ENCODE measurements at places on chromosomes 1 and 21.

DNA sequence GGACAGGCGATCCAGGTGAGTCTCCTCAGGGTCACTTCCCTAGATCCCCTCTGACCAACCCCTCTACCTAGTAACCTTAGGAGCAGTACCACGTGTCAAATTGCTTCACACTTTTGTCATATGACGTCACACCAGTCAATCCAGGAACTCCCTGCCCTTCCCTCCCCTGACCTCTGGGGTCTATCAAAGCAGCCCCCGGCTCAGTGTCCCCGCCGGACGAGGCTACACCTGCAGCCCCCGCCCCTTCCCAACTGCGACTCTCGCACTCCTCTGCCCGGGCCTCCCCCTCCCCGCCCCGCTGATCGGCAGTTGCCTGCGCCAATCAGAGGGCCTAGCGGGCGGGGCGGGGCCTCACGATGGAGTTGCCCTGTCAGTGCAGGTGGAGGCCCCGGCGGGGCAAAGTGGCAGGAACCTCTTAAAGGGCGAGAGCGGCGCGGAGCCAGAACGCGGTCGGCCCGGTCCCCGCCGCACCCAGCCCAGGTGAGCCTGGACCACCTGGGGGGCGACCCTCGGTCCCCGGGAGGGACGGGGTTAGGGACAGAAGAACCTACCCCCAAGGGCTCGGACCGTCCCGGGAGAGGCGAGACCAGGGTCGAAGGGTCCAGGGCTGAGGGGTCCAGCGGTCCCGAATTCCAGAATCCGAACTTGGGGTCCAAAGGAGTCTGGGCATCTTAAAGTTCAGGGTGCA, 27.5 kb upstream of the EPB41 start:
- DNase-seq = peak; percentile 92

GRCh38 chr1:206866062-206866461, 639 bp downstream of the IL20 start:
- DNase-seq = no peak

GRCh38 chr1:94329276-94329675, 88.9 kb upstream of the ABCD3 start:
- DNase-seq = no peak

DNA sequence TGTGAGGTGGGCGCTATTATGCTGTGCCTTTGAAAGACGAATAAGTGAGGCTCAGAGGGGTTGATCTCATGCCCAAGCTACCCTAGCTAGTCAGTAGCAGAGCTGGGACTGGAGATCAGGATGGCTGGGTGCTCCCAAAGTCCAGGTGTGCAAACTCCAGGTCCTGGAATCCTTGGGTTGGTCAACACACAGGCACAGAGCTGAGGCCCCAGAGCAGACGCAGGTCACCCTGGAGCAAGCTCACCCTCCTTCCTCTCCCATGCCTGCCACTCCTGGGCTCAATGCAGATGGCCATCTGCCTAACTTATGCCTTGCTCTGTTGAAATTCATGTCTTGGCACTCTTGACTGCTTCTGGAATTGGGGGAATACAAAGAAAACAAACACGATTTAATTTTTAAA, 587.2 kb downstream of the PTPRU start:
- no peak for DNase-seq

GRCh38 chr1:86018283-86018923, 138.2 kb downstream of the COL24A1 start:
- peak; percentile 5 for DNase-seq

DNA sequence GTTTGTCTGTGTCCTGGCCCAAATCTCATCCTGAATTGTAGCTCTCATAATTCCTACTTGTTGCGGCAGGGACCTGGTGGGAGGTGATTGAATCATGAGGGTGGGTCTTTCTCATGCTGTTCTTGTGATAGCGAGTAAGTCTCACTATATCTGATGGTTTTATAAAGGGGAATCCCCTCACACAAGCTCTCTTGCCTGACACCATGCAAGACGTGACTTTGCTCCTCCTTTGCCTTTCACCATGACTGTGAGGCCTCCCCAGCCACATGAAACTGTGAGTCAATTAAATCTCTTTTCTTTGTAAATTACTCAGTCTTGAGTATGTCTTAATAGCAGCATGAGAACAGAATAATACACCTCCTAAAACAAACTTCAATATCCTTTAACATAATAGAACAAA, 1065.6 kb downstream of the PLA2G4A start:
- DNase-seq = no peak

DNA sequence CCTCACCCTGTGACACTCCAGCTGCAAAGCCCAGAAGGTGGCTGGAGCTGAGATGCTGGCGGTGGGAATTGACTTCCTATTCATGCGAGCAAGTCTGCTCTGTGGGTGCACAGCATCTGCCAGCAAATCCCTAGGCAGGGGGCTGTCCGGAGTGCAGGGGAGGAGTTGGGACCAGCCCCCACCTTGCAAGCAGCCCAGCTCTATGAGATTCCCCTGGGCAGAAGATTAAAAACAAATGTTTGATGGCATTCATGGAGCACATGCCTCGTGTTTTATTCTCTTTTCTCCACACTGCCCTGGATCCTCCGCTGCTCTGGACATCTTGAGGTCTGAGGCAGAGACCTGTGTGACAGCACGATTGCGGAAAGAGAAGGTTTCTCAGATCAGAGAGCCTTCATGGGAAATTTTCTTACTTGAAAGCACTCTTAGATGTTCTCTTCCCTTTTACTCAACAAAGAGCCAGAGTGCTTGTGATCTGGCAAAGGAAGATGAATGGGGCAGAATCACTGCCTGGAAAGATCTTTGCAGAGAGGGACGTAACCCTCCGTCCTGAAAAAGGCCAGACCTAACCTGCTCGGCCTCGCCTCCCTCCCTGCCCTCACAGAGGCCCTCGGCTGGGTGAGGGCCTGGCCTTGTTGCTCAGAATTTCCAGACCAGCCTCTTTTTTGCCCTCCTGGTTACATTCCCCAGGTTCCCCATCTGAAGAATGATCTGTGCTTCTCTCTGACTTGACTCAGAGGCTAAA, 597.1 kb downstream of the KIF26B start:
- DNase-seq = no peak

- DNase-seq = no peak
Measured at GRCh38 chr1:107997866-107998265, 32.9 kb upstream of the VAV3 start.

- DNase-seq = no peak
Measured at GRCh38 chr1:111669268-111669667, 49.7 kb downstream of the RAP1A start.

- no peak for DNase-seq
Measured at GRCh38 chr1:166084613-166085012, 82.2 kb downstream of the FAM78B start.

GRCh38 chr1:118986555-118987467, 1.3 kb downstream of the TBX15 start:
- DNase-seq = no peak

- no peak for DNase-seq
Measured at GRCh38 chr21:14877581-14878228, 187.1 kb downstream of the NRIP1 start.

GRCh38 chr1:198548890-198549289, 8.4 kb upstream of the ATP6V1G3 start:
- no peak for DNase-seq

GRCh38 chr1:152036267-152037216, at the start of gene S100A11:
TSS of gene S100A11 (minus strand) at chr1:152037004. CDS start at chr1:152036915, 89 bp downstream.
- DNase-seq = peak; percentile 75

GRCh38 chr1:230641346-230641745, 935 bp upstream of the COG2 start:
- DNase-seq = no peak

GRCh38 chr1:155167166-155168104, 5.7 kb downstream of the KRTCAP2 start:
- DNase-seq = peak; percentile 86

DNA sequence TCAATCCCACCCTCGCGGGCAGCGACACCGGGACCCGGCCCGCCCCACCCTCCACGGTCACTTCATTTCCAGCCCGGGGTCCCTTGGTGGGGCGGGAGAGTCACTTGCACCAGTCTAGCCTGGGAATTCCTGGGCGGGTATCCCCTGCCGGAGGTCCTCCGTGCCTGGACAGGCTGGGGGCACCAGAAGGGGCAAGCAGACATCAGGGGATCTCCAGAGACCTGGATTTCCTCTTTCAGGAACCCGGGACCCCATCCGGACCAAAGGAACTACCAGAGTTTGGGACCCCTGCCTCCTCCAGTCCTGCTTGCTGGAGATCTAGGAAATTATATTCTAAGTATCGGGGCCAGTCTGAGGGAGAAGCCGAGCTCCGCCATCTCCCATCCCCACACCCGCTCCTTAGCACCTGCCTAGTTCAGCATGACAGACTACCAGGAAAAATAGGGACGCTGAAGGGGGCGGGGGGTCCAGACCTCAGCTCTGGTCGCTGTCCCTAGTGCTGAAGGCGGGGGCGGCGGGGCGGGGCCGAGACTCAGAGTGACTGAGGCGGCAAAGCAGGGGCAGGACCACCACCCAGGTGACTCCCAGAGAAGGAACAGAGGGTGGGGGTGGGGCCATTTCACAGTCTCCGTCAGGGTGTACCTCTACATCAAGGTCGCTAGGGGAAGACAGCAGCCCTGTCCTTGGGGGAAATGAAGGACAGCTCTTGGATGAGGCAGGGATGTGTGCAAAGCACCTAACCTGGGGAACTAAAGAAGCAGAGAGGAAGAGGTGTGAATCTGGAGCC, 832 bp downstream of the HCN3 start:
- peak; percentile 77 for DNase-seq

- DNase-seq = no peak
Measured at GRCh38 chr1:202615501-202616354, 94.5 kb downstream of the SYT2 start.

DNA sequence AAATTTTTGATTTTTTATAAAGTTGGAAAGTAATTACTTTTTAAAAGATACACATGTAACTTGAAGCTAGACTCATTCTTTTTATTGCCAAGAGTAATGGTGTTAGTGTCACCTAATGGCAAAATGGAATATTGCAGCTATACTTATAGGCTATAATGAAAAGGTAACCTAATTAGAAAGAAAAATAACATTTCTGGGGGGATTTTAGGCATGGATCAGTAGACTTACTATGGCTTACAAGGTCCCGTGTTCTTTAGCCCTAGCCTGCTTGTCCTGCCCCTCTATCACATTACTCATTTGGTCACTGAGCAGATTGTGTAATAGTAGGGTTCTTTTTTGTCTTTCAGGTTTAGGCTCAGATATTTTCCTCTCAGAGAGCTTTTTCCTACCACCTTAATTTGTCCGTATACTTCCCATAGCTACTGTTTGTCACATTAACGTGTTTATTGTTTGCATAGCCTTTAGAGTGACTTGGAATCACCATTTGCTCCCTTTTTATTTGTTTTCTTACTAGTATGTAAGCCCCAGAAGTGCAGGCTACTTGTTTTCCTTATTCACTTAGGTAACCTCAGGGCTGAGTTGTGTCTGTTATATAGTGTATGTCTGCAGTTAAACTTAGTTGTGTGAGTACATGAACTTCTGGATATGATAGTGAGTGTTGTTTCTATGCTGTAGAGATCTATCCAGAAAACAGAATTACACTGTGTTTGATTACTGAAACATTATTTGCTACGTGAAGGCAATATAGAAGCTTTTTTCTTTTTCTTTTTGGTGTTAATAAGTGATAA, 58.7 kb downstream of the RABGAP1L start:
- peak; percentile 59 for DNase-seq

- no peak for DNase-seq
Measured at GRCh38 chr1:174535207-174535606, 87.4 kb downstream of the GPR52 start.

DNA sequence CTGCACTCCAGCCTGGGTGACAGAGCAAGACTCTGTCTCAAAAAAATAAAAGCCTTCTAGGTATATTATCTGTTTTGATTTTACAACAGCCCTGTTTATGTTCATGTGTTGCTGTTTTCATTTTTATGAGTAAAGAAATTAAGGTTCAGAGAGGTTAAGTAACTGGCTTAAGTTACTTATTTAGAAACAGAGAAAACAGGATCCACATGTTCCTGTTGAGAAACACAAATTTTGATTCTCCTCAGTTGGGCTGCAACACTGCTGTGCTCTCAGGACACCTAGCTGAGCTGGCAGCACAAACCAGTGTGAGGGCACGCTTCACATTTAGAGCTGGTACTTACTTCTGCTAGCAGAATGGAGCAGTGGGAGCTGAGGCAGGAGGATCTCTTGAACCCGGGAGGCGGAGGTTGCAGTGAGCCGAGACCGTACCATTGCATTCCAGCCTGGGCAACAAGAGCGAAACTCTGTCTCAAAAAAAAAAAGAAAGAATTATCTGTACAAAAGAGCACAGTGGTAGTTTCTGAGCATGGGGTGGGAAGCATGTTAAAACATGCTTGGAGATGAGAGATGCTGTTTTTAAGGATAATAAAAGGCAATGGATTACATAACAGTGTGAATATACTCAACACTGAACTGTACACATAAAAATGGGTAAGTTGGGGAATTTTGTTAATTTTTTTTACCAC, 2.4 kb downstream of the SPRTN start:
- DNase-seq = no peak

DNA sequence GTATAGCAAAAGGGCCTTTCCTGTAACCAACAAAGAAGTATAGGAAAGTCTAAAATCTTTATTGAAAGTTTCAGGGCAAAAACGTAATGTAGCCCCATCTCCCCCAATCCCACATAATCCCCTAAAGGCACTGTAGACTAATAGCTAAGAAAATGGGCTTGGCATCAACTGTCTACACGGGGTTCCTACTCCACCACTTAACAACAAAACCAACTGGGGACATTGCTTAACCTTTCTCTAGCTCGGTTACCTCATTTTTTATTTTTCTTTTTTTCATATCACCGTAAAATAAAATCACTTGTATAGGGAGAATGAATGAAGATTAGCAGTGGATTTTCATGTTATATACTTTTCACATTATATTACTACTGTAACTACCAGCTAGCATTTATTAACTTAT, 12.3 kb downstream of the MACF1 start:
- no peak for DNase-seq

GRCh38 chr1:245156041-245156735, 1.4 kb downstream of the KIF26B start:
- peak; percentile 69 for DNase-seq

GRCh38 chr1:227947676-227948492, at the start of gene WNT9A:
TSS of gene WNT9A (minus strand) at chr1:227947932. CDS start at chr1:227947887, 45 bp downstream.
- DNase-seq = no peak

GRCh38 chr21:45209685-45210284, 77.9 kb downstream of the POFUT2 start:
- DNase-seq = no peak

DNA sequence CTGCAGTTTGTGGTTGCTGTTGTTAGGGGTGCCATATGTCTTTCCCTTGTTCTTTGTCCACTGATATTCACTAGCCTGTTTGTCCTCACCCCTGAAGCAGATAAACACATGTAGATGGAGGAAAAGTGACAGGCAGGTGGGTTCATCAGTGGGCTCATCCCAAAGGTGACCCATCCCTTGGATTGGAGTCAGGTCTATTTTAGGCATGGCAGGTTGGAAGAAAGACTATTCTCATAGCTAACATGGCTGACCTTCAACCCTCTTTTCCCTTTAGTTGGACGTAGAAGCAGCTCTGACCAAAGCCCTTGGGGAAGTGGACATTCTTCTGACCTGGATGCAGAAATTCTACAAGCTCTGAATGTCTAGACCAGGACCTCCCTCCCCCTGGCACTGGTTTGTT, 5.5 kb downstream of the IL24 start:
- DNase-seq = no peak

GRCh38 chr1:115067161-115067859, 22.0 kb downstream of the TSPAN2 start:
- no peak for DNase-seq

GRCh38 chr1:32333251-32333963, 2.6 kb downstream of the MARCKSL1 start:
- no peak for DNase-seq

Data from CD4-positive, alpha-beta T cell treated with Interleukin-12 subunit alpha and Interleukin-12 subunit beta, for 1 hour (primary cell).